ENCODE measurements at places on chromosomes 1 and 21.

GRCh38 chr21:33541105-33541711 is 709 bp downstream of the GART start:
- DNase-seq = no peak

DNA sequence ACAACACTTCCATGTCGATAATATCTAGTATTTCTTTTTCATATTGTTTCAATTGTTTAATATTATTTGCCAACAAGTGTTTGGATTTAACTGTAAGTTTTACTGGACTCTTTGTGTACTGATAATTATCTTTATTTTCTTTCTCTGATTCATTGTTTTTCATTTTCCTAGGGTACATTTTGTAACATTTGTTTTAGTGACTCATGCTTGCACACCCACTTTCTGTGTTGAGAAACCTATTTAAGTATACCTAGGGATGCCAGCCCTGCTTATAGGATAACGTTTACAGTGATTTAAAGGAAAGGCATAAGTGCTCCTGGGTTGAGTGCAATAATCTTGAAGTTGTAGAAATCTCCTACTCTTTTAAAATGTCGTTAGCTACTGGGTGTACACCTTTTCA is 1386.0 kb upstream of the ADGRL4 start:
- no peak for DNase-seq

DNA sequence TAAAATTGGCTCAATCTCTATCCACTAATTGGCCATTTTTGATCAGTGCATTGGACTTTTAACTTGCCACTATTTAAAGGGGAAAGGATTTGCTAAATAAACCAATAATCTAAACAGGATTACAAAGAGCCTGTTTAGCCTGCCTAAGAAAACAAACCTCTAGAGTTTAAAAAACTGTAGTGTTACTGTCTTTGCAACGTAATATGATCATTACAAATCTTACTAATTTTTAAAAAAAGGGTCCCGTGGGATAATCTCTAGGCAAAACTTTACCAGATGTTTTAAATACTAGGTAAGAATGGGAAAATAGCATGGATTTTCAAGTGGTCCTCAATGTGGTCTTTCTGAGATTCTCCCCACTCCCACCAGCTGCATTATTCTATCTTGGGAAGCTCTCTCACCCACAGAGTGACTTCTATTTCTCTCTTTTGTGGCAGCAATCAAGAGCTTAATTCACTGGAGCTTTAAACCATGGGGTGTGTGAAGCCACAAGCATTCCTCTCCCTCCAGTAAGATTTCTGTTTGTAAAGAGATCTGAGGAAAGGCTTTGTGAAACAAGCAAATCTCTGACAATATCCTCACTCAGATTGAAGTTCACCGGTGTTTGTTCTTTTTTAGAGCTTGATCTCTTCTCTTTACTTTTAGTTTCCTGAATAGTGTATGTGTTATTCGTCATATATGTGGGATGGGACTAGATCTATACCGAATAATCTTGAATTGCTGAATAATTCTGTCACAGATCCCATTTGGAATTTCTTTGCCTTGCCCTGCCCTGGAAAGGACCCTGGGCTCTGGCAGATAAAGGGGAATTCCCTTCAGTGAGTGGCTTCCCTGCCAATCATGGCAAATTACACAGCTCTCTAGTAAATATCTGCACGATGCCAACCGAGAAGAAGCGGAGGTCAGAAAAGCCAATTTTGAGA is 132.2 kb downstream of the TLR5 start:
- no peak for DNase-seq

- no peak for DNase-seq
Measured at GRCh38 chr1:32345289-32345827, 9.3 kb upstream of the MARCKSL1 start.

- no peak for DNase-seq
Measured at GRCh38 chr1:61158591-61158990, 76.2 kb downstream of the NFIA start.

DNA sequence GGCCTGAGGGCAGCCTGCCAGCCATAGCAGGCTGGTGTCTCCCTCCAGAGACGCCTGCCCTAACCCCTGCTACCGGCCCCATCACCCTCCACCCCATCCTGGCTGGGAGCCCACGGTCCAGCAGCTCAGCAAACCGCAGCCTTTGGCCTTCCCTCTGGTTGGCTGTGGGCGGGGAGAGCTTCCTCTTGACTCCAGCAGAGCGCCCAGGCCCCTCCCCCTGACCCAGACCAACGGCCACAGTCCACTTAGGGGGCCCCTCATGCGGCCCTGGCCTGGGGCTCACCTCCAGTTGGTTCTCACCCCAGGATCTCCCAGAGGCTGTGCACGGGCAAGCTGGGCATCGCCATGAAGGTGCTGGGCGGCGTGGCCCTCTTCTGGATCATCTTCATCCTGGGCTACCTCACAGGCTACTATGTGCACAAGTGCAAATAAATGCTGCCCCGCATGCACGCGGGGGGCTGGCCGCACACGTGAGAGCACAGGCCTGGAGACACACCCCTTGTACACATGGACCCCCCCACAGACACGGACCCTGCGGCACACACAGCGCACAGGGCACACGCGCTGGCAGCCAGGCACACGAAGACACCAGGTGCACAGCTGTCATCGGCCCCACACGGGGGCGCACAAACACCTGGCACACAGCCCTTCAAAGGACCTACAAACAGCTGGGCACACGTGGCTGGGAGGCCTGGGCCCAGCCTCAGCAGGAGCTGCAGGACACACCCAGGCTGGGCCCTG is 3.1 kb downstream of the SMIM1 start:
- peak; percentile 20 for DNase-seq

- DNase-seq = no peak
Measured at GRCh38 chr21:41250519-41250918, 66.1 kb upstream of the FAM3B start.

- no peak for DNase-seq
Measured at GRCh38 chr1:198809247-198809646, 170.4 kb downstream of the PTPRC start.

GRCh38 chr1:41807390-41807789 is 111.3 kb downstream of the HIVEP3 start:
- no peak for DNase-seq

DNA sequence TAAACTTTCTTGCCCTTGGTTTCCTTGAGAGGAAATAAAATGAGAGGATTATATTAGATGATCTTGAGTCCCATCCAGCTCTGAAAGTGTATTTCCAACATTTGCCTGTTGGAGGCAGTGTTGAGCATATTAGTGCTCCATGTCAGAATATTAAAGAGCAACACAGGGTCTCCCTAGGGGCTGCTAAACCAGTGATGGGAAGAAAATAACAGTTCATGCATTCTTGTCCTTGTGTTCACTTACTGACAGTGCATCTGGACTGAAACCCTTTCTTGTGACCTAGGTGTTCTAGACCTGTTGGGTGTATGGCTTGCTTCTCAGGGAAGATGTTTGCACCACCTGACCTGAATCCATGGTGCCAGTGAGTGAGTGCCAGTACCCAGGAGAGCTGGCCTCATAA is 124.7 kb upstream of the KIAA0040 start:
- no peak for DNase-seq

DNA sequence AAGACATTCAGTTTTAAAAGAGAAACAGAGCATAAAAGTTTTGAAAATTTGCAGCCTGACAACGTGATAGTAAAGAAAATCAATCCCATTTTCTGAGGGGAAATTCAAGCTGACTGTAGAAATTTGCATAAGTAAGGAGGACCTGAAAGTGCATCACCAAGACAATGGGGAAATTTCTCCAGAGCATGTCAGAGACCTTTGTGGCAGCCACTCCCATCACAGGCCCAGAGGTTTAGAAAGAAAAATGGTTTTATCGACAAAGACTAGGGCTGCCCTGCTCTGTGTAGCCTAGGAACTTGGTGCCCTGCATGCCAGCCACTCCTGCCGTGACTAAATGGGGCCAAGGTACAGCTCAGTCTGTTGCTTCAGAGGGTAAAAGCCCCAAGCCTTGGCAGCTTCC is 1640.2 kb upstream of the PRMT6 start:
- DNase-seq = no peak

DNA sequence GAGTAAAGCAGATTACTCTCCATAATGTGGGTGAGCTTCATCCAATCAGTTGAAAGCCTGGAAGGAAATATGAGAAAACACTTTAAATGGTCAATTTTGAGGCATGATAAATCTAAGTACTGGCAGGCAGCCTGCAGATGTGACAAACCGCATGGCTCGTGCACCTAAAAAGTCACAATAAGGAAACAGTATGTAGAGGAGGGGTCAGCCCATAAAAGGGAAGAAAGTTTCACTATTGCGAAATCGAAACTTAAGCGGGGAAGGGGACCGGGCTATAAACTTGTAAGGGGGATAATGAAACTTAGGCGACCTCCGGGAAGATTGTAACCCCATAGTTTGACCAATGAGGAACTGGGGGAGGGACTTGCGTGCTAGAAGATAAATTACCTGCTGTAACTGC is 109.8 kb downstream of the PLPPR4 start:
- no peak for DNase-seq

DNA sequence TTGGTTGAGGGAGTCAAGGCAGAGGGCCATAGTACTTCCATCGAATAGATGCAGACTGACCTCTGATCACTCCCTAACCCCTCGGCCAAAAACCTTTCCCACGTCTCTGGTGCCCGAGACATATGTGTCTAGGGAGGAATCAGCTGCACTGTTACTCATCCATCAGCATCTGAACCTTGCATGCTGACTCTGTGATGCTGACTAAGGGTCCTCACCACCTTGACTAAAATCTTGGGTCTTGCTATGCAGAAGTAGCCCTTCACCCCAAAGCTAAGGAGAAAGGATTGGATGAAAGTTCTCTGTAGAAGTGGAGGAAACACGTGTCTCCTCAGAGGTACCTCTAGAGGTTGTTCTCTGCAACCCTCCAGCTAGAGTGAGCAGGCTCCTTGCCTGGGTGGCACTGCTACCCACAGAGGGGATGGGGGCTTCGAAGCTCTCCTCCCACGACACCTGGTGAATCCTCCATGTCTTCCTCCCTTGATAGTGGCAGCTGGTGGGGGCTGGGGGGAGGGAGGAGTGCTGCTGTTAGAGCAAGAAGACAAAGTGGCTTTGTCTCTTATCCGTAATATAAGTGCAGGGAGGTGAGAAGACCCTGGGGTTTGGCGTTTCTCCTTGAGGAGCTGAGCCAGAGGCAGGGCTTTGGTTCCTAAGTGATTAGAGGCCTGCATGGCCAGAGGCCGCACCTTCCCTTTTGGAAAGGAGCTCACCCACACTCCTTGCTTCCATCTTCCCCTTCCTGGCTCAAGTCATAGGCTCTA is 45.1 kb downstream of the ATP2B4 start:
- no peak for DNase-seq

DNA sequence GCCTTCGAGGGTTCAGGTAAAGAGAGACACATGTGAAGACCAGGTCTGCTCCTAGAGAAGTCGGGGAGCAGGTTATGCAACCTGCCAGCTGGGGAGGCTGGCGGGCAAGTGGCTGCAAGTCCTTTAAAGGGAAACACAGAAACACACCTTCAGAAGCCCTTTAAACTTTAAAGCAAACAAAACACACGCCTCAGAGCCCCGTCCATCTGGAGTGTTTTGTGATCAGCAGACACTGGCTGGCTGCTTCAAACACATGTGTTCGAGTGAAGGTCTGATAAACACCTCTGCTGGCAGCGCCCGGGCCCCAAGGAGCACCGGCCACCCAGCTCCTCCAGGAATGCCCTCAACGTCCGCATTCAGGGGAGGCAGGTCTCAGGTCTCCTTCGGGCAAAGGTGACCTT is 15.2 kb downstream of the RIPK4 start:
- DNase-seq = no peak

- peak; percentile 50 for DNase-seq
Measured at GRCh38 chr21:46184625-46185555, 631 bp upstream of the SPATC1L start.

DNA sequence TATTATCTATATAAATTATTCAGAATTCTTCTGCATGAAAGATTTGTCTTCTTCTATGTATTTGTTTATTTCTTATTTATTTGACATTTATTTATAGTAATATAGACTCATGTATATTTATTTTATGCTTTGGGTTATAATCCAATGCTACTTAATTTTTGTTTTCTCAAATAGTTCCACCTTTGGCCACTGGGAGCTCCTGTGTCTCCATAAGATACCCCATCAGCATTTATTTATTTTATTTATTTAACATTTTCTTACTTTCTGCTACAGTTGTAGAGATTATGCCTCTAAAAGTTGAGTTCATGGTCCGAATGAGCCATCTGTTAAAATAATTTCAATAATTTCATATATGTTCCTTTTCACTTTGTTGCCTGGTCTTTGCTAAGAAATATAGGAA is 289.4 kb downstream of the ADGRL2 start:
- DNase-seq = no peak

- no peak for DNase-seq
Measured at GRCh38 chr21:45644041-45644906, 749 bp downstream of the PCBP3 start.

- DNase-seq = no peak
Measured at GRCh38 chr1:159675046-159675445, 39.3 kb downstream of the CRP start.

DNA sequence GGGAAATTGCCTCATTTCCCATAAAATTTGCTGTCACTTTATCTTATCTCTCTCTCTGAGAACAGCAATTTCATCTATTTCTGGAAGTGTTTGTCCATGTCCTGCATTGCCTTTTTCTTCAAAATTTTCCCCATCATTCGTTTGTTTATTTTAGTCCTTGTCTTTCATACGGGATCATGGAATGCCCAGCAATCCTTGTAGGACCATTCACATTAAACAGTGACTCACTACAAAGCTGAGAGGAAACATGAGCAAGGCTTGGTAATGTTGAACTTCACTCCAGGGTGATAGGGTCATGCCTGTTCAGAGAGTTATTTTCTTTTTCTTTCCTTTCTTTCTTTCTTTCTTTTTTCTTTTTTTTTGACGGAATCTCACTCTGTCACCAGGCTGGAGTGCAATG is 32.2 kb upstream of the HNRNPU start:
- no peak for DNase-seq

- DNase-seq = no peak
Measured at GRCh38 chr1:186577216-186577615, 103.0 kb downstream of the PTGS2 start.

DNA sequence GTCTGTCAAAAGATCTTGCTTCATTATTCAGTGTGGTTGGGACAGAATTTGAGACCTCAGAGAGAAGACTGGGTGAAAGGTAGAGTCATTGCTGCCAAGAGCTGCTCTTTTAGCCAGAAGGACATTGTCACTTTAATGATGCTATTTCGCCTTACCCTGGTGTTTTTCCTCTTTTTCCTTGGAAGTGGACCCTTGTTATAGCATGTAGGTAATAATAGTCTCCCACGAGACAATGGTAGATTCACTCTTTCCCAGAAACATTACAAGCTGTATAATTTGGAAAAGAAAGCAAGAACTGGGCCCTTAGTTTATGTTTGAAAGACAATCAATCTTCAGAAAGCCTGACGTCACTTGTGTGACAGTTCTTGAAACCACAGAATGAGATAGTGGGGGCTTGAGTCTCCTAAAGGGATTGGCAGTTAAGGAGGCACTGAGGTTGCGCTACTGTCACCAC is 3.8 kb downstream of the SERTAD4 start:
- DNase-seq = no peak

GRCh38 chr1:176208034-176208433 is 948 bp upstream of the COP1 start:
- no peak for DNase-seq

- DNase-seq = no peak
Measured at GRCh38 chr1:88802404-88802803, 89.0 kb downstream of the GTF2B start.

- no peak for DNase-seq
Measured at GRCh38 chr1:80917225-80917624, 883.5 kb upstream of the ADGRL2 start.

- DNase-seq = no peak
Measured at GRCh38 chr21:34999397-34999941, 49.6 kb downstream of the RUNX1 start.
